ENCODE measurements at places on chromosomes 5 and 9.
A peak's percentile ranks its signal among the peaks of the same experiment; 100 is the strongest.

GRCh38 chr9:96382175-96382574 lies 1.3 kb downstream of the SLC35D2 start:
- DNase-seq: no peak

DNA sequence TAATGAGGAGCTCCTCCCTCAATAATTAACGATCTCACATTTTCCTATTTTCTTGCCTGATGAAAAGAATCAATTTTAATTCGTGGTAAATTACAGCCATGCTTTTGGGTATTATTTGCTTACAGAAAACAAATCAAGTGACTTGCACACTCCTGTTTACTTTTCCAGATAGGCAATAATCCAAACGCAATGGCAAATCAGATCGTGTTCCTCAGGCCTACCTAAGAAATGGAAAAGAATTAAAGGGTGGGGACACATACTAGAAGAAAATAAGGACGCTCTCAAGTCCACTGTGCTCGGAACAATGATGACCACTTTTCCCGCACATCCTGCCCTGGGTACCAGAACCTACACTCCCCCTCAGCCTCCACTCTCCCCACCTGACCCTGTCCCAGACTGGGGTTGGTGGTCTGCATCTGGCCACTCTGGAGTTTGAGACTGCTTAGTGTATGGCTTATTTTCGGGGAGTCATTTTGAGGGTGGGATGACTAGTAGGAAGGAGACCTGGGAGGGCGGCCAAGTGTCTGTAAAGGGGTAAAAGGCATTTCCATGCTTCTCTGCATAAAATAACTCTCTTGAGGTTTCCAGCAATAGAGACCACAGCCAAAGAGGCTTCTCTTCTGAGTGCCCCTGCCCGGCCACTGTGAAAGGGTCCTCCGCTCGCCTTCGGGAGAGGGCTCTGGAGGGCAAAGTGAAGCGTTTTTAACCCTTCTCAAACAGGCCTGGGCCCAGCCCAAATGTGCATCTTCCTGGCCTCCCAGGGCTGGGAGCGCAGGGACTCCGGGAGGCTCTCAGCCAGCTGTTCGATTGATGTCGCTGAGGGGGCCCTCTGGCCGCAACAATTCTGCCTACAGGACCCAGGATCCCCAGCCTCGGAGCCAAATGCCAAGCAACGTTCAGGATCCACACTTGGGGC lies 4.5 kb upstream of the OTP start:
- no peak for DNase-seq

DNA sequence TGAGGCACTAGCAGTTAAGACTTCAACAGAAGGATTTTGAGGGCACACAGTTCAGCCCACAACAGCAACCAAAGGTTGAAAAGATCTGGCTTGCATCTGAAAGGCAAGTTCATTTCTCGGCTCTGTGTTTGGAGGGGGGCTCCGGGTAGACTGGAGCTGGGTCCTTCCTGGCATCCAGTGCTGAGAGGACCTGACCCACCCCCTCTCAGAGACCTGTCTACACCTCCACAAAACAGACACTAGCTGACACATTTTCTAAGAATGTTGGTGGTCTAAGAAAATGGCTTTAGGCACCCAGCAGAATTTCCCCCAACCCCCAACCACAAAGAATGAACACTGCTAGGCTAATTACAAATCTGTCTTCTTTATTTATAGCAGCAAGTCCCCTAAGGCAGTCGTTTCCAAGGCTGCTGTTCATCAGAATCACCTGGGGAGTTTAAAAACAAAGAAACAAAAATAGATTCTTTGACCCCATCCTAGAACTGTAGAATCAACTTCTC lies 6.2 kb upstream of the PTCH1 start:
- DNase-seq: no peak

DNA sequence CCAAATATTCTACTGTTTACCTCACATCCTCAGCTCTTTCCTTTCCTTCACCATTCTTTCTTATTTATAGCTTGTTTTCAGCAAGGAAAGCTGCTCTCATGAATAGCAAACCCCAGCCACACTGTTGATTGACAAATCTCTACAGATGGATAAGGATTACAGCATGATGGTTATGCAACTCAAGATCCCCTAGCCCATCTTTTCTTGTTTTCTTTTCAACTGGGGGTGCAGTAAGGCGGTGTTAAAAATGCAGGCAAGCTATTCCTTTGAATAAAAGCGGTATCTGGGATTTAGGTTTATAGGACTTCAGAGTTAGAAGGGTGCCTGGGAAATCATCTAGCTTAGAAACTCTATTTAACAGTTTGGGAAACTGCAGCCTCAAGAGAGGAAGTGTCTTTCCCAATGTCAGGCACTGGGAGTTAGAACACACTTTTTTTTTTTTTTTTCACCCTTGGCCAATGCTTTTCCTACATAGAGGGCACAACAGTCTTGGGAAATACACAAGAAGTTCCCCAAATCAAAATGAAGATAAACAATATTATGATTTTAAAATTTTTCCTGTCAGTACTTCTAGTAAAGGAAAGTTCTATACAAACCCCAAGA lies 2.6 kb downstream of the SPARC start:
- no peak for DNase-seq

DNA sequence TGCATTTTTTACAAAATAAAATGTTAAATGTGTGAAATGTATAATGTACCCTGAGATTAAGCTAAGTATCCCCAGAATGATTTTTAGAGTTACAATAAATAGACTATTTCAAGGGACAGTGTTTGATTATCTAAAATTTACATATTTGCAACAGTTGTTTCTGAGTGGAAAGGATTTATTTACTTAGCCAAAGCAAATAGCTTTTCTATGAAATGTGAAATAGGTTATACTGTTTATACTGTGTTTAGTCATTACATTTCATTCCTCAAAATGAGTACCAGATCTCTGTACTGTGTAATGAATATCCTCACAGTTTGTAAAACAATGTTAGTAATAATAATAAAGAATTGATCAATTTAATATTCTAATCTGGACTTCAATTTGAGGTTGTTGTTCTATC lies 1019.0 kb downstream of the NR2F1-AS1 start:
- no peak for DNase-seq

GRCh38 chr9:130893341-130894101 lies 3.1 kb downstream of the QRFP start:
- DNase-seq: no peak

- DNase-seq: no peak
Measured at GRCh38 chr9:127546125-127546832, 65.8 kb upstream of the STXBP1 start.

DNA sequence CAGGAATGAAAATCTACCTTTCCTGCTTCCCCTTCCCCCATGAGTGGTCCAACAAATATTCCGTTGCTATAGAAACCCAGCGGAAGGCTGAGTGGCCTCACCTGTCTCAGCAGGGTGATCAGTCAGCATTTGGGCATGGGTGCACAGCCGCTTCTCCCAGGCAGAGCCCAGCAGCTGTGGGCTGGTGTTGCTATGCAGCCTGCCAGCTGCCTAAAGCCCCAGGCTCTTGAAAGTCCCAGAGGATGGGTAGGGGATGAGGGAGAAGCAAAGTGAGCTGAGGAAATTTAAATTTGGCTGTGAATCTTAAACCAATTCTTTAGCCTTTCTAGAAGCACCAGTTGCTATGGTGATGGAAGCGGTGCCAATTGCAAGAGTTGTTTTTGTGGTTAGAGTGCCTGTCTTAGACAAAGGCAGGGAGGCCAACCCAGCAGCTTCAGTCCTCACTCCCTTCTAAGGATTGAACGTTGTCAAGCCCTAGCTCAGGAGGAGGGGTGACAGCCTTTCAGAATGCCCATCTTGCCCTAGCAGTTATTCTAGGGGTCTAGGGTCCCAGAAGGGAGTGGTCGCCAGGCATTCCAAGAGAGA lies 151.5 kb upstream of the PITX1 start:
- no peak for DNase-seq

DNA sequence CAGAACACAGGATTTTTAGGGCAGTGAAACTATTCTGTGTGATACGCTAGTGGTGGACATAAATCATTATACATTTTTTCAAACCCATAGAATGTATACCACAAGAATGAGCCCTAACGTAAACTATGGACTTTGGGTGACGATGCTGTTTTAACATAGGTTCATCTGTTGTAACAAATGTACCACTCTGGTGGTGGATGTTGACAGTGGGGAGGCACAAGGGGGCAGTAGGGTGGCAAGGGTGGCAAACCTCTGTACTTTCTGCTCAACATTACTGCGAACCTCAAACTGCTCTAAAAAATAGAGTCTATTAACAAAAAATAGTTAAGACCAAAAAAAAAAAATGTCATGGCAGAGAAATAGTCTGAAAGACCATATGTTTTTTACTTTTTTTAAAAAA lies 9.1 kb upstream of the MVB12B start:
- DNase-seq: no peak

DNA sequence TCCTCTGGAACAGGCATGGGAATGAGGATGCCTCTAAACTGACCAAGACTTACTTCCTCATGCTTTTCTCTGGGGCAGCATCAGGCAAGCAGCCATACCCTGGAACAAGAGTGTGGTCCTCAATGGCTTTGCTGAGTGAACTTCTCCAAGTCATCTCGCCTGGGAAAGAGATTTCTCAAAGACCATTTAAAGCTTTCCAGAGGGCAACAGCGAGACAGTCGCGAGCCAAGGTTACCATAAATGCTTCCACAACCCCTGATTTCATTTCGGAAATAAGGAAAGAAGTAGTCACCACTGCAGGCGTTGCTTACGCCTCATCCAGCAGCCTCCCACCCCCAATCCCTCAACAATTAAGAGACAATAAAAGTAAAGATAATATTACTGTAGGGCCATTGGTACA lies 1.1 kb upstream of the SNCAIP start:
- DNase-seq: no peak

DNA sequence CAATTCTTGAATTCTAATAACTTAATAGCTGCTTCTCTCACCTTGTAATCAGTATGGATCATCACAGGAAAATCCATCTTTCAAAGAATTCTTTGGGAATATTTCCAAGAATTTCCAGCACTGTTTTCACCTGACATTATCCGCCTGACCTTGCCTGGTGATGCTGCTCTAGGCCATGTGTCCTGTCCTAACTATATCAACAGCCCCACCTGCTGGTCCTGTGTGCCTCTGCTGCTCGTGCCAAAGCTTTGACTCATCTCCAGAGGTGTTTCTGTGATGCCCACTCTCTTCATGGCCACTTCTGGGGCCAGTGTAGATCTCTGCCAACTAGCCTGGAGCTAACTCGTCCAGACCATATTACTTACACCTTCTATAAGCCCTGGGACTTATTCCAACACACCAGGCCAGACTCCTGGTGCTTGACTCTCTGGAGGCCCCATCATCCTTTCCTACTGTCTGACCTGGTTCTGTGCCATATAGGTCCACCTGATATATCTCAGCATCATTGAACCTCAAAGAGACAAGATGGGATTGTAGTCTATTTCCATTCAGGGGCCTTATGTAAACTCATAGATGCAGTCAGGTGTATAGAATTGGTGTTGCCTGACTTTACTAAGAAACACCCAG lies 67.5 kb upstream of the CKMT2 start:
- DNase-seq: peak; percentile 8

All from stimulated activated CD8-positive, alpha-beta memory T cell treated with anti-CD3 and anti-CD28 coated beads, Interleukin-4, amount 100 ng/mL, for 4 hours (primary cell).